Neural crest cell (in vitro differentiated cells): ENCODE measurements at places on chromosomes 13 and 19. TPM values are rescaled to one million over a fixed set of nuclear protein-coding genes. Genes with fewer than 3 reads are reported as not detected.

The CLC gene
- total RNA-seq: not detected in 2 replicates

- no peak overlapping the region for H3K27ac ChIP-seq
- peaks cover 6% of the 10 kb centered on the region for H3K36me3 ChIP-seq
- H3K4me3 ChIP-seq: no peak overlapping the region
- H3K27me3 ChIP-seq: no peaks in the 10 kb centered on the region
- H3K4me1 ChIP-seq: no peaks in the 10 kb centered on the region
- no peak for DNase-seq
These were observed 454.9 kb downstream of the LMO7 start for GRCh38 chr13:76091076-76091475.

- H3K27me3 ChIP-seq: no peaks in the 10 kb centered on the region
- no peak overlapping the region for H3K4me3 ChIP-seq
- DNase-seq: no peak
- peaks cover 13% of the 10 kb centered on the region for H3K36me3 ChIP-seq
- peaks cover 33% of the 10 kb centered on the region for H3K4me1 ChIP-seq
- H3K27ac ChIP-seq: no peak overlapping the region
These were observed 16.2 kb downstream of the COL4A2 start for GRCh38 chr13:110323172-110323891.

The ELSPBP1 gene
- not detected in 2 replicates for total RNA-seq

GRCh38 chr19:41174297-41174928, 18.6 kb upstream of the CYP2S1 start:
- H3K4me3 ChIP-seq: no peak overlapping the region
- H3K4me1 ChIP-seq: peaks cover 10% of the 10 kb centered on the region
- no peaks in the 10 kb centered on the region for H3K36me3 ChIP-seq
- DNase-seq: no peak

The ZNF534 gene
- not detected in 2 replicates for total RNA-seq

- no peaks in the 10 kb centered on the region for H3K36me3 ChIP-seq
- no peak for DNase-seq
- no peaks in the 10 kb centered on the region for H3K4me1 ChIP-seq
- no peak overlapping the region for H3K27ac ChIP-seq
- no peaks in the 10 kb centered on the region for H3K27me3 ChIP-seq
These were observed 29.8 kb upstream of the FRY start for GRCh38 chr13:32001769-32002168.

GRCh38 chr13:98199480-98199879, 22.4 kb upstream of the RNF113B start:
- peaks cover 11% of the 10 kb centered on the region for H3K36me3 ChIP-seq
- peaks cover 40% of the 10 kb centered on the region for H3K4me1 ChIP-seq
- no peak for DNase-seq
- H3K4me3 ChIP-seq: peak overlapping the region; percentile 13
- H3K27me3 ChIP-seq: no peaks in the 10 kb centered on the region

GRCh38 chr13:112058941-112059340, 8.0 kb upstream of the SOX1 start:
- H3K4me3 ChIP-seq: peak overlapping the region; percentile 74
- peaks cover 48% of the 10 kb centered on the region for H3K4me1 ChIP-seq
- H3K36me3 ChIP-seq: peaks cover 2% of the 10 kb centered on the region
- peaks cover 98% of the 10 kb centered on the region for H3K27me3 ChIP-seq

The CEACAM21 gene
- total RNA-seq: 0.75 and 1.1 TPM in 2 replicates

- no peak overlapping the region for H3K4me3 ChIP-seq
- H3K36me3 ChIP-seq: no peaks in the 10 kb centered on the region
- H3K27ac ChIP-seq: no peak overlapping the region
- H3K4me1 ChIP-seq: peaks cover 12% of the 10 kb centered on the region
- no peak for DNase-seq
- no peaks in the 10 kb centered on the region for H3K27me3 ChIP-seq
These were observed 62.8 kb downstream of the PEPD start for GRCh38 chr19:33458807-33459206.

The ARGLU1 gene
- total RNA-seq: 142 and 148 TPM in 2 replicates

DNA sequence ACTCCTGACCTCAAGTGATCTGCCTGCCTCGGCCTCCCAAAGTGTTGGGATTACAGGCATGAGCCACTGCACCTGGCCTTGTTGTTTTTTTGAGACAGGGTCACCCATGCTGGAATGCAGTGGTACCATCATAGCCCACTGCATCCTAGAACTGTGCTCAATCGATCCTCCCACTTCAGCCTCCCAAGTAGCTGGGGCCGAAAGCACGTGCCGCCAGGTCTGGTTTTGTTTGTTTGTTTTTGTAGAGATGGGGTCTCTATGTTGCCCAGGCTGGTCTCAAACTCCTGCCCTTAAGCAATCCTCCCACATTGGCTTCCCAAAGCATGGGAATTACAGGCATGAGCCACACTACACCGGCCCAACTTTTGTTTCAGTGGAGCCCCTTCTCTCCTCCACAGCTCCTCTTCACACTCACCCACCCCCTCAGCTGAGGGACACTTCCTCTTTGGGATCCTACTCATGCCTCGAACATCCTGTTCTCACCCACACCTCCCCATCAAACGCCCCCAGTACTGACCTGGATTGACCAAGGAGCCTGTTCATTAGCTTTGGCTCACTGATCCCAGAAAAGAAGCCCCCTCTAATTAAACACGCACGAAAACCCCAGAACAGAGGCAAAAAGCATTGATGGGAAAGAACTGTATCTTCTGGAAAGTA, 12.8 kb upstream of the CERS4 start:
- no peaks in the 10 kb centered on the region for H3K36me3 ChIP-seq
- H3K27ac ChIP-seq: no peak overlapping the region
- H3K27me3 ChIP-seq: peaks cover 5% of the 10 kb centered on the region

The CBY2 gene
- not detected in 2 replicates for total RNA-seq

DNA sequence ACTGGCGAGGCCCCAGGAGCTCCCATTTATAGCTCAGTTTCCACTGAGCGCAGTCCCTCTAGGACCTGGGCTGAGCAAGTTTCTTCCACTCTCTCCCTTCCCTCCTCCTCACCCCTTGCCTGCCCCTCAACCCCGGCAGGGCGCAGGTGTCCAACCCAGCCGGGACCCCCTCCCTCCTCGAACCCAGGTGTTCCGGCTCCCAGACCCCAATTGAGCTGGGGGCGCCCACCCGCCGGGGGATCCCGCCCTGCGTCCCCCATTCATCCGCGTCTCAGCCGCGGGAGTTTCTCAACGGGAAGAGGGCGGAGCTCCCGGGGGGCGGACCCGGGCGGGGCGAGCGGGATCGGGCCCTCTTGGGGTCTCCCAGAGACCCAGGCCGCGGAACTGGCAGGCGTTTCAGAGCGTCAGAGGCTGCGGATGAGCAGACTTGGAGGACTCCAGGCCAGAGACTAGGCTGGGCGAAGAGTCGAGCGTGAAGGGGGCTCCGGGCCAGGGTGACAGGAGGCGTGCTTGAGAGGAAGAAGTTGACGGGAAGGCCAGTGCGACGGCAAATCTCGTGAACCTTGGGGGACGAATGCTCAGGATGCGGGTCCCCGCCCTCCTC, at the start of gene KIRREL2:
Gene KIRREL2, plus strand, starts transcription at position 366 of the 604 bp plus-strand sequence. Its CDS starts 209 bp downstream, at position 575.
- H3K4me3 ChIP-seq: peak within 1 kb of the TSS; percentile 85
- peak within 1 kb of the TSS; percentile 50 for H3K27ac ChIP-seq
- peaks cover 73% of the 10 kb centered on the region for H3K27me3 ChIP-seq
- H3K36me3 ChIP-seq: no peaks in the 10 kb centered on the region

The SPACA4 gene
- not detected in 2 replicates for total RNA-seq

The CGB1 gene
- not detected in 2 replicates for total RNA-seq

The SLC25A41 gene
- total RNA-seq: 1.2 and 1.6 TPM in 2 replicates

The PEG3 gene
- total RNA-seq: not detected in 2 replicates

- no peak for DNase-seq
- peaks cover 13% of the 10 kb centered on the region for H3K4me1 ChIP-seq
- H3K27ac ChIP-seq: no peak overlapping the region
- no peaks in the 10 kb centered on the region for H3K36me3 ChIP-seq
These were observed 268.7 kb downstream of the SHISA2 start for GRCh38 chr13:25783076-25783475.

The SCEL gene
- total RNA-seq: not detected in 2 replicates

The TMIGD2 gene
- not detected in 2 replicates for total RNA-seq

DNA sequence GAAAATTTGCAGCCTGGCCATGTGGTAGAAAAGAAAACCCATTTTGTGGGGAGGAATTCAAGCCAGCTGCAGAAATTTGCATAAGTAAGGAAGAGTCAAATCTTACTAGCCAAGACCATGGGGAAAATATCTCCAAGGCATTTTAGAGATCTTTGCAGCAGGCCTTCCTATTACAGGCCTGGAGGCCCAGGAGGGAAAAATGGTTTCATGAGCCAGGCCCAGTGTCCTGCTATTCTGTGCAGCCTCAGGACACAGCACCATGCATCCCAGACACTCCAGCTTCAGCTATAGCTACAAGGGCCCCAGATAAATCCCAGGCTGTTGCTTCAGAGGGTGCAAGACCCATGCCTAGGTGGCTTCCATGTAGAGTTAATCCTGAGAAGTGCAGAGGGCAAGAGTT, 1590.1 kb upstream of the PRR20A start:
- peaks cover 7% of the 10 kb centered on the region for H3K36me3 ChIP-seq
- H3K4me3 ChIP-seq: no peak overlapping the region
- no peaks in the 10 kb centered on the region for H3K4me1 ChIP-seq
- DNase-seq: no peak
- H3K27ac ChIP-seq: no peak overlapping the region
- no peaks in the 10 kb centered on the region for H3K27me3 ChIP-seq

- H3K27me3 ChIP-seq: no peaks in the 10 kb centered on the region
- peaks cover 3% of the 10 kb centered on the region for H3K36me3 ChIP-seq
- peak overlapping the region; percentile 90 for H3K4me3 ChIP-seq
- H3K27ac ChIP-seq: no peak overlapping the region
These were observed 1.1 kb downstream of the ATP13A1 start for GRCh38 chr19:19662344-19662743.

DNA sequence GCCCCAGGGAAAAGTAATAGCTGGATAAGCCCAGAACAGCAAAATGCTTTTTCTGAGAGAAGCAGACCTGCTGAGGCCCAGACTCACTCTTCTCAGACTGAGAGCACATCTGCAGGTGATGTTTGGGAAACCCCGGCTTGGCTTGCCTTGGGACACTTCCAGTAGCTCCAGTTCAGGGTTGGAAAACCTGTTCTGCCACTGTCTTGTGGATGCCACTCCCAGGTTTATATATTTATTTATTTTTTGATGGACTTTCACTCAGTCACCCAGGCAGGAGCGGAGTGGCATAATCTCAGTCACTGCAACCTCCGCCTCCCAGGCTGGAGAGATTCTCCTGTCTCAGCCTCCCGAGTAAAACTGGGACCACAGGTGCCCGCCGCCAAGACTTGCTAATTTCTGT, 8.0 kb upstream of the SMARCA4 start:
- DNase-seq: no peak
- H3K4me1 ChIP-seq: no peaks in the 10 kb centered on the region
- no peak overlapping the region for H3K27ac ChIP-seq
- no peaks in the 10 kb centered on the region for H3K36me3 ChIP-seq
- no peak overlapping the region for H3K4me3 ChIP-seq

DNA sequence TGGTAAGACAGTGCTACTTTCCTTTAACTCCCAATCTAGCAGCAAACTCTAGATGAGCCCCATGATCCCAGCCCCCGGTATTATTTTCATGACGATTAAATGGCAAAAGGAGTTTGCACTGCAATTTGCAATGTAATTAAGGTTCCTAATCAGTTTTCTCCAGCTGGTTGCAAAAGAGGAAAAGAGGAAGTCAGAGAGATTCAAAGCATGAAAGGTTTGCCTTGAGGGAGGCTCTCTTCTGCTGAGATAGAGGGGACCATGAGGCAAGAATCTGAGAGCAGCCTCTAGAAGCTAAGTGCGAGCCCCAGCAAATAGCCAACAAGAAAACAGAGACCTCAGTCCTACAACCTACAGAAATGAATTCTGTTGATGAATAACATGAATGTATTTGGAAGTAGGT, 527.1 kb downstream of the UQCRFS1 start:
- peaks cover 10% of the 10 kb centered on the region for H3K4me1 ChIP-seq
- H3K4me3 ChIP-seq: no peak overlapping the region
- no peak overlapping the region for H3K27ac ChIP-seq
- H3K27me3 ChIP-seq: no peaks in the 10 kb centered on the region
- H3K36me3 ChIP-seq: peaks cover 2% of the 10 kb centered on the region
- DNase-seq: no peak

The CEACAM16 gene
- not detected in 2 replicates for total RNA-seq

The IQCN gene
- total RNA-seq: 2.2 and 2.5 TPM in 2 replicates

DNA sequence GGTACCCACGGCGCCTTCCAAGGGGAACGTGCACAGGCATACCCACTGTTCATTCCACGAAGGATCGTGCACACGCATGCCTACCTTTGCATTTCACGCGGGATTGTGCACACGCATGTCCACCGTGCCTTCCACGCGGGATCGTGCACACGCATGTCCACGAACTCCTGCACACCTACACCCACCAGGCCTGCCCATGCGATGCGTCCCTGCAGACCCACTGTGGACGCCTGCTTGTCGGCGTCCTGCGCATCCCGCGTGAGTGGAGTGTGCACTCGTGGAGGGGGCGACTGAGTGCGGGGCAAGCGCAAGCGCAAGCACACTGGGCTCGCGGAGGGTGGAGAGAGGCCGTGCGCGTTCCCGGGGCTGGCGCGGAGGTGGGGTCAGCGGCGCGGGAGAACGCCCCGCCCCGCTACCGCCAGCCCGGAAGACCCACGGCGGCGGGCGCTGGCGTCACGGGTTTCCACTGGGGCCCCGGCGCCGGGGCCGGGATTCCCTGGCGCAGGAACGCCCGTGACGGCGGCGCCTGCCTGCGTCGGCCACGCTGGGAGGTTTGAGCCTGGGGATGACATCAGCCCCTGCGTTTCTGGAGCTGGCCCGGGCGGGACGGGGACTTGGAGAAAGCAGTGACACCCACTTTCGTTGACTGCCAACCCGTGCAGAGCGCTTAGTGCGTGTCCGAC, 18.7 kb downstream of the GADD45B start:
- no peaks in the 10 kb centered on the region for H3K36me3 ChIP-seq
- peaks cover 33% of the 10 kb centered on the region for H3K27me3 ChIP-seq
- H3K4me1 ChIP-seq: peaks cover 15% of the 10 kb centered on the region
- H3K4me3 ChIP-seq: peak overlapping the region; percentile 64
- DNase-seq: no peak
- H3K27ac ChIP-seq: no peak overlapping the region

The SPACA7 gene
- not detected in 2 replicates for total RNA-seq
